ENCODE measurements at places on chromosomes 2 and 18.

DNA sequence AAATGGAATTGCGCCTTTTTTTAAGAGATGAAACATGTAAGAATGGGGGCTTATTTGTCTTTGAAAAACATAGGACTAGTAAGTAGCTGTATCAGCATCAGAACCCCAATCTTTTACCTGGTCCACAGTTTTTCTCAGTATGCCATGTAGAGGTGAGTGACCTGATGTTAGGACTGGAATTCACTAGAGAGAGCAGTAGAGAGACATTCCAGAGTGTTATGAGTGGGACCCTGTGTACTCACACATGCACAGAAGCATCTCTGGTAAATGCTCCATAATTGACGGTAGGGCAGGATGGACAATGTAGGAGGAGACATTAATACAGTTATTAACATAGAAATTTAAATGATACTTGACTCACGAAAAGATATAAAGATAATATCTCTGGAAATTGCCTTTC is 1.4 kb upstream of the GALNT13 start:
- DNase-seq, result no peak

DNA sequence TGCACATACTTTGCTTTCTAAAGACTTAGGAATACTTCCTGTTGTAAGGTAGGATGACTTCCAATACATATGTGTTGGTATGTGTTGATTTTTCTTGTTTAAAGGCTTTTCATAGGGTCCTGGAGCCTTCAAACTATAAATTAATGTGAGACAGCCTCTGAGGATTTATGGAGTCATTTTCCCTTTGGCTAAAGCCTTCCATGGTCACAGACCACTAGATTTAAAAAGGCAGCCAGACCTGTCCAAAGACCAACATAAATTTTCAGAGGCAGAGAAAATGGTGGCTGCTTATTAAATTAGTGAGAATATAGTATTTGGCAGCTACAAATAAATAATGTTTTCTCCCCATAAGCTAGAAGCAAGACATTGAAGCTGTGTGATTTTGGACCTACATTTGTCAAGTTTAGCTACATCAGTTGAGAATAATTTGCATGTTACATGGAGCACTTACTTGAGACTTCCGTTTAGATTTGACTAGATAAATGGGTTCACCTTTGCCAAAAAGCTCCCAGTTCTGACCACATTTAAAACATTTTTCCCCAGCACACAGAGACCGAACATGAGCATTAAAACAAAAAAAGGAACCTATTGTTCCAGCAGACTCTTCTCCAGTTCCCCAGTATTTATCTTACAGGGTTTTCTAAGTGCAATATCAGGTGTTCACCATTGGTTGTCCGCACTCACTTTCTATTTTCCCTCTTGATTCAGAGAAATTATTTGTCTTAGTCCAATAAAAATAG is 402.9 kb downstream of the PARD3B start:
- no peak for DNase-seq

- no peak for DNase-seq
Observed at GRCh38 chr2:170250584-170250983, 72.6 kb downstream of the MYO3B start.

- DNase-seq, result no peak
Observed at GRCh38 chr2:67312871-67313270, 84.3 kb upstream of the ETAA1 start.

DNA sequence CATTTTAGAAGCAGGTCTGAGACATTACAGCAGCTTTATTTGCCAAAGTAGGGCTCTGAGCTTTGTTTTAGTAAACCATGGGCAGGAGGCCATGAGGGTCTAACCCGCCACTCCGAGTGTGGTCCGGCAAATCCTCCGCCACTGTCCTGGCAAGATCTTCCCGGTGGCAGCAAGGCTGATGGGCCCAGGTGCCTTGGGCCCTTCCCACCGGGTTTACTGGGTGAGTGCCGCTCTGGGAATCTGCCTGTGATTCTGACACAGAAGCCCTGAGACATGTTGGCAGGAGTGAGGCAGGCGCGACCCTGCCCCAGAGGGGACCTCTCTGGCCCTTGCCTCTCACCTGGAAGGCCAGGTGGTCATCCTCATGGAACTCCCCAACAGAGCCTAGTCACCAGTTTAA is 29.9 kb downstream of the MTERF4 start:
- DNase-seq, result no peak

GRCh38 chr2:109182426-109182825 is 53.4 kb downstream of the SH3RF3 start:
- no peak for DNase-seq

GRCh38 chr18:25517881-25518715 is 166.1 kb upstream of the ZNF521 start:
- DNase-seq, result no peak

DNA sequence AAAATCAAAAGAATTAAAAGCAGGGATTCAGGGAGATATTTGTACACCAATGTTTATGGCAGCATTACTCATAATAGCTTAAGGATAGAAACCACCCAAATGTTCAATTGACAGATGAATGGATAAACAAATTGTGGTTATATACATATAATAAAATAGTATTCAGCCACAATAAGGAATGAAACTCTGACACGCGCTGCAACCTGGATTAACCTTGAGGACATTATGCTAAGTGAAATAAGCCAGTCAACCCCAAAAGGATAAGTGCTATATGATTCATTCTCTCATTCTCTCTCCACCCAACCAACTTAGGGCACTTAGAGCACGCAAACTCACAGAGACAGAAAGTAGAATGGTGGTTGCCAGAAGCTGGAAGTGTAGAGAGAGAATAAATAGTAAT is 216.8 kb upstream of the SLC14A2 start:
- no peak for DNase-seq

- DNase-seq, result no peak
Observed at GRCh38 chr2:151336863-151337371, 20.5 kb upstream of the TNFAIP6 start.

DNA sequence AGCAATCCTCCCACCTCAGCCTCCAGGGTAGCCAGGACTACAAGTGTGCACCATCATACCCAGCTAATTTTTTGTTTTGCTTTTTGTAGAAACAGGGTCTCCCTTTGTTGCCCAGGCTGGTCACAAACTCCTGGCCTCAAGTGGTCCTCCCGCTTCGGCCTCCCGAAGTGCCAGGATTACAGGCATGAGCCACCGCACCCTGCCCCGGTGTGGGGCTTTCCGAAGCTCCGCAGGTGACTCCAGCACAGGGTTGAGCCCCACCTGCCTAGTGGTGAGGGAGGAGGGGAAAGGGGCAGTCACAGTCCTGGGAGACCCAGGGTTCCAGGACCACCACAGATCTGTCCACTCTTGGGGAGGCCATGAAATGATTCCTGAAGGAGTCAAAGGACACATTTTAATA is 5.2 kb downstream of the PRLH start:
- no peak for DNase-seq

GRCh38 chr2:1647417-1648240 is 96.7 kb downstream of the PXDN start:
- DNase-seq, result no peak

- DNase-seq, result no peak
Observed at GRCh38 chr2:137870682-137871081, 93.6 kb upstream of the HNMT start.

GRCh38 chr2:59342166-59342565 is 1101.0 kb upstream of the FANCL start:
- DNase-seq, result no peak

DNA sequence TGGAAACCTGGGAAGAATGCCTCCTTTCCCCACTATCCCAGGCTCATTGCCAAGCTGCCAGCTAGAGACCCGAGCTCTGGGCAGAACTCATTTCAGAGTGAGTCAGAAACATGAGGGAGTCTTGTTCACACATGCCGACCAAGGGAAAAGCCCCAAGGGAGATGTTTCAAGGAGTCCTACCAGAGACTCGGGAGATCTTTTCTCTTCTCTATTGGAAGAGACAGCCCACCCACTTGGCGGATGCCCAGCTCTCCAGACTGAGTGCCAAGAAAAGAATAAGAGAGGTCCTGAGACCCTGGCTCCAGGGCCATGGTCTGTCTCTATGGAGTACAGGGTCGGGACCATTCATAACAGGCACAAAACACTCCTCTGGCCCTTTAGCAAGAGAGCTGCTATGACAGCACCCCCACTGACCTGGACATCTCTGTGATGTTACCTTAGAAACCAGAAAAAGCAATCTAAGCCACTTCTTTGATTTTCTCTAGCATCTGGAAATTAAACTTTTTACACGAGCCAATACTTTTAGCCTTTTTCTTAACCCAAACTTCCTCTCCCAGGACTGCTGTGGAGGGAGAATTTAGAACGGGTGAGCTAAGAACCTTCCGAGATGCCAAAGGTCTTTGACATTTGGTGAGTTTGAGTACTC is 18.5 kb upstream of the IGFBP5 start:
- DNase-seq, result no peak

GRCh38 chr2:172614932-172615331 is 59.0 kb downstream of the PDK1 start:
- DNase-seq, result no peak

- no peak for DNase-seq
Observed at GRCh38 chr2:96320326-96320725, 4.8 kb upstream of the ITPRIPL1 start.

DNA sequence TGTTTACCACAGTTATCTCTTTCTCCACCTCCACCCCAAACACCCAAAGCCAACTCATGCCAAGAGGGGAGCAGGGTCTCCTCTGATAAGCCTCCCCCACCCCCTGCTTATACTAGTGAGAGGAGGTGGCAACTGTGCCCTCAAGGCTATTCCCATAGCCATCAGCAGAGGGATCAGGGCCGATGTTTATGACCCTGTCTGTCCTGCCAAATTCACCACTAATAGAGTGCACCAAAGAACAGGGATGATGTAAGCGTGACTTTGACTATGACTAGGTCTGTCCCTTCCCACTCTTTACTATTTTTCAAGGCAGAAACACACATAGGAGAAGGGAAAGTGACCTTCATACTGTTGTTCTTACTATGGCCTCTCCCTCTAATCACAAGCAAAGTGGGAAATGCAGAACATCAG is 74.6 kb downstream of the CLHC1 start:
- no peak for DNase-seq

DNA sequence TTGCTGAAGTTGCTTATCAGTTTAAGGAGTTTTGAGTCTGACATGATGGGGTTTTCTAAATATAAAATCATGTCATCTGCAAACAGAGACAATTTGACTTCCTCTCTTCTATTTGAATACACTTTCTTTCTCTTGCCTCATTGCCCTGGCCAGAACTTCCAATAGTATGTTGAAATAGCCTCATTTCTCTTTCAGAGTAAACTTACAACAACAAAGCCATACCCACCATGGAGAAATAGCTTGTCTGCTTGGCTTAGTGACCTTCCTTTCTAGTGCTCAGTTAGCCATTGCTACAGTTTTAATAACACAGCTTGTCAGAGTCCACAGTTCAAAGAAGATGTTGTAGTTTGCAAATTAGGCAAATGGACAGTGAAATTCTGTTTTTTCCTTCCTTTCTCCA is 228.0 kb downstream of the ETAA1 start:
- no peak for DNase-seq

DNA sequence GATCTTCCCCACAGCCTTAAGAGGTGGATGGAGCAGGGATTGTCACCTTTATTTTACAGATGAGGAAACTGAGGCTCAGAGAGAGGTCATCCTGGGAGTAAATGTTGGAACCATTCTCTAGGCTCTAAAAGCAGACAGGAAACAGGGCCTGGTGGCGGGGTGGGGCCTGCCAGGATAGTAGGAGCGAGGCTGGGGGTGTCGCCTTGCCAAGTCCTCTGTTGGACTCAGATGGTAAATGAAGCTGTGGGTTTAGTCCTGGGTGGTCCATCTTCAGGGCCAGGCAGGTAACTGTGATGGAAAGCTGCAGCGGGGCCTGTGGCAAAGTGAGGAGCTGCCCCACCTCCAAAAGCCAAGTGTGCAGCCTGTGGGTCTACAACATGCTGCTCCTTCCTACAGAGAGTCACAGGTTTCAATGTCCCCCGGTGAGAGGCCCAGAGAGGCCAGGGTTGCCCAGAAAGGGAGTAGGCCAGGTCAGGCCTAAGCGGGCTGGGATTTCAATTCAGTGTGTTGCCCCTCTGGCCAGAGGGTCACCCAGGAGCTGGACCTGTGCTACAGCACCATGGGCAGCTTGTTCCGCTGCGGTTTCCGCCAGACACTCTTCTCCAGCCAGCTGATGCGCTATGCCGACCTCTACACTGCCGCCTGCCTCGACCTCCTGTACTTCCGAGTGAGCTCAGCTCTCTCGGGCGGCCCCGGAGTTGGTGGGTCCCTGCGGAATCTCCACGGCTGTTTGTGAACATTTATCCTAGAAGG is 6.6 kb downstream of the NT5DC4 start:
- peak; percentile 9 for DNase-seq

DNA sequence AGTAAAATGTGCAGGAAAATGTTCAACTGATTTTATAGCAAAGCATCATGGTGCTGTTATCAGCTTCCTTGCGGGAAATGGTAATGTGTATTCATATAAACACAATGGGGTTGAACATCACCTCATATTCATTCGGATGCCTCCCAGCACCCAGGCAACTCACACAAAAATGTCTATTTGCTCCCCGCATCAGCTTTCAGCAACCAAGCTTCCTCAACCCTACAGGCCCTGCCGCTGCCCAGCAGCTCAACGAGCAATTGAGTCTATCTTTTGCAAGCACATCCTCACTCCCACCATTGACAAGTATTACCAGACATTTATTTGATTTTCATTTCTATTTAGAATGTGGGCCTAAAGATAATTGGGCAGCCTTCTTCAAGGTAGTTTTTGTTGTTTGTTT is 2161.4 kb upstream of the PIK3C3 start:
- no peak for DNase-seq

DNA sequence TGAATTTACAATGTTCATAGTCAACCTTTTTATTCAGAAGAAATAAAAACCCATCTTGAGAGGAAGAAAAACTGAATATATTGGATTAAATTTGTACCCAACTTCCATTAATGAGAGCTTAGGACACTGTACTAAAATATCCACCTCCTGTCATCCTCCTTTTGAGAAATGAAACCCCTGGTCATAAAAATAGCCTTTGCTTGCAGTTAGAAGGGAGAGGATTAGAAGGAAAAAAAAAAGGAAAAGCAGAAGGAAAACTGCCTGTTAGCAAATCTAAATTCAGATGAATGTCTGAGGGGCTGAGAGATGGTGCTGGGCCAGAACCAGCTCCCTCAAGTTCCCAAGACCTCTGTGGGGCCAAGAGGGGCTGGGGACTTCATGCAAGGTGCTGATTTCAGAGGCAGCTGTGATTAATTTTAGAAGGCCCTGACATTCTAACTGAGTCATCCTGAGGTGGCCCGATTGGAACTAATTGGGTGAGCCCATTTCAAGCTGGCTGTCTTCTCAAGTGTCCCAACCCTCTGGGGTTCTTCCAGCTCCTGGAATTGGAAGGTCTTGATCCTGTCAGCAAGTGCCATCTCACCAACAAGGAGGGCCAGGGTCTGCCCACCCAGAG is 38.4 kb upstream of the BIN1 start:
- DNase-seq, result no peak

DNA sequence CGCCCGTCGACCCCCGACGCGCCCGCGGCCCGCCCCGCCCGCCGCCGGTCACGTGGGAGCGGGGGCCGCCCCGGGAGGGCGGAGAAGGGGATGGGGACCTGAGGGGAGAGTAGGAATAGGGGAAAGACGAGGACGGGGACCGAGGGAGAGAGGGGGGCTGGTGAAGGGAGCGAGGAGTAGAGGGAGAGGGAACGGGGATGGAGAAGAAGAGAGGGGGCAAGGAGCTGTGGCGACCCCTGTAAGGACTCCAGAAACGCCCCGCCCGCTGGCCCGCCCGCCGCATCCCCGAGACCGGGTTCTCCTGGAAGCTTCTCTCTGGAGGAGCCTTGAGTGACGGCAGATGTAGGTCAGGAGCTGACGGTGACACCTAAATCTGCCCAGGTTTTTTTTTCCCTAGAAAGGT is 615 bp downstream of the ADNP2 start:
- peak; percentile 74 for DNase-seq

GRCh38 chr2:168053676-168054075 is 193.7 kb downstream of the STK39 start:
- DNase-seq, result no peak

GRCh38 chr2:240705204-240705791 is 13.6 kb downstream of the AQP12A start:
- no peak for DNase-seq

Data from GM13977 (cell line).